ENCODE measurements at places on chromosomes 13 and 19.

DNA sequence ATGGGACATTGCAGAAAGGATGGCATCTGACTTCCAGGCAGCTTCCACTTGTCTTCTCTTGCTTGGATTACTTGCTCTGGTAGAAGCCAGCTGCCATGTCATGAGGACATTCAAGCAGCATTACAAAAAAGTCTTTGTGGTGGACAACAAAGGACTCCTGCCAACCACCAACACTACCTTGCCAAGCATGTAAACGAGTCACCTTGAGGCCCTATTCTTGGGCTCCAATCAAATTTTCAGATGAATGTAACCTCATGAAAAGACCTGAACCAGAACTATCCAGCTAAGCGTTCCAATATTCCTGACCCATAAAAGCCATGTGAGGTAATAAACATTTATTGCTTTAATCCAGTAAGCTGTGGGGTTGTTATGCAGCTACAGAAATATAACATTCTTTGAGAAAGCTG, 12.5 kb downstream of the PROSER1 start:
- DNase-seq: no peak

- no peak for DNase-seq
Measured at GRCh38 chr19:4144666-4145249, 8.7 kb upstream of the CREB3L3 start.

- DNase-seq: no peak
Measured at GRCh38 chr19:6108721-6109633, 1.3 kb downstream of the RFX2 start.

GRCh38 chr19:12880551-12881171, 588 bp downstream of the DNASE2 start:
- DNase-seq: no peak

DNA sequence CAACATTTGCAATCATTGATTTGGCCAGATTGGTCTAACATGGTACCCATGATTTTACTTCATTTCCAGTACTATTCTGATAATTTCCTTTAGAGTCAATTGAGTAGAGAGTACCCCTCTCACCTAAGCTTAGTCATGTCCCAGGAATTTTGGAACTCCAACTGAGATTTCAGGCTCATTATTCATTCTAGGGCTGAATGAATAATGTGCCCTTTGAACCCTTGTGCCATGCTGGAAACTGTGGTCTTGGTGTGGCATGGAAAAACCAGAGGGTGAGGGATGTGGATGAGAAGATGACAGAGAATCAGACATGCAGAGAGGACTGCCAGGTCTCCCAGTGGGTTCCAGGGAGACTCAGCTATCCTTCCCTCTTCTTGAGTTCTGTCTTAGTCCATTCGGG, 30.2 kb downstream of the ITM2B start:
- DNase-seq: no peak

- no peak for DNase-seq
Measured at GRCh38 chr19:48325265-48325910, at the start of gene EMP3. Gene EMP3 (plus strand): TSS chr19:48325552. CDS start chr19:48326845, 1,293 bp downstream.

GRCh38 chr13:98484289-98485219, 92.4 kb downstream of the STK24 start:
- no peak for DNase-seq

- DNase-seq: no peak
Measured at GRCh38 chr13:27797228-27797624, 4.9 kb downstream of the GSX1 start.

- DNase-seq: no peak
Measured at GRCh38 chr13:26685606-26686005, 75.0 kb downstream of the GPR12 start.

DNA sequence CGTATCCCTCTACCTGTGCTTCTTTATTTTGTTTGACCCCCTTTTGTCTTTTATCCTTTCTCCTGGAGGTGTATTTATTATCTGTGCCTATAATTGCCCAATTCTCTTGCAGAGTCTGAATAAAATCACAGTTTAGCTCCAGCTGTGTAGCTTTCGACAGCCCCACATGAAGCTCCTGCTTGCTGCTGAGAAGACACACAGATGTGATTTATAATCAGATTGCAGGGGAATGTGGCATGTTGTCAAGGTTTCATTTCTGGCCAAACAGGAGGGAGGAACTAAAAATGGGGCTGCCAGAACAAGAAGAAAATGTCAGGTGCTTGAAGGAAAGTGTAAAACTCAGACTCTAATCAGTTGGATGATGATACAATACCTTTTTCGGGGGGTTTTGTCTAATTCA, 22.7 kb downstream of the CCNA1 start:
- no peak for DNase-seq

GRCh38 chr19:33472226-33472625, 49.4 kb downstream of the PEPD start:
- DNase-seq: no peak

GRCh38 chr19:1566392-1567115, 1.6 kb downstream of the MEX3D start:
- DNase-seq: no peak

DNA sequence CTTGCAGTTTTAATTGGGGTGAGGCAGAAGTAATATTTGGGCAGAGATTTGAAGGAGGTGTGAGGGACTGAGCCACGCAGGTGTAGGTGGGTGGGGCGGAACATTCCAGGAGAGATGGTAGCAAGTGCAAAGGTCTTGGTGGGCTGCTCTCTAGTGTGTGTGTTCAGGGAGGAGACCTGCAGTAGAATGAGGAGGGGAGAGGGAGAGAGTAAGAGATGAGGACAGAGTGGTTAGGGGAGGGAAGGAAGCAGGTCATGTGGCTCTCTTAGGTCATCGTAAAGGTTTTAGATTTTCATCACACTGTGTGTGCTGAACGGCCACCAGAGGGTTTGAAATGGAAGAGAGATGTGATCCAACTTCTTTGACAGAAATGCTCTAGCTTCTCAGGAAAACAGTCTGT, 33.5 kb downstream of the WASF3 start:
- DNase-seq: no peak

- DNase-seq: no peak
Measured at GRCh38 chr13:105918842-105919741, 616.4 kb downstream of the EFNB2 start.

GRCh38 chr19:21835429-21835809, 563 bp downstream of the ZNF43 start:
- DNase-seq: no peak

- no peak for DNase-seq
Measured at GRCh38 chr13:87538366-87539052, 132.7 kb upstream of the SLITRK5 start.

GRCh38 chr19:3642987-3643673, 16.5 kb upstream of the CACTIN start:
- no peak for DNase-seq

DNA sequence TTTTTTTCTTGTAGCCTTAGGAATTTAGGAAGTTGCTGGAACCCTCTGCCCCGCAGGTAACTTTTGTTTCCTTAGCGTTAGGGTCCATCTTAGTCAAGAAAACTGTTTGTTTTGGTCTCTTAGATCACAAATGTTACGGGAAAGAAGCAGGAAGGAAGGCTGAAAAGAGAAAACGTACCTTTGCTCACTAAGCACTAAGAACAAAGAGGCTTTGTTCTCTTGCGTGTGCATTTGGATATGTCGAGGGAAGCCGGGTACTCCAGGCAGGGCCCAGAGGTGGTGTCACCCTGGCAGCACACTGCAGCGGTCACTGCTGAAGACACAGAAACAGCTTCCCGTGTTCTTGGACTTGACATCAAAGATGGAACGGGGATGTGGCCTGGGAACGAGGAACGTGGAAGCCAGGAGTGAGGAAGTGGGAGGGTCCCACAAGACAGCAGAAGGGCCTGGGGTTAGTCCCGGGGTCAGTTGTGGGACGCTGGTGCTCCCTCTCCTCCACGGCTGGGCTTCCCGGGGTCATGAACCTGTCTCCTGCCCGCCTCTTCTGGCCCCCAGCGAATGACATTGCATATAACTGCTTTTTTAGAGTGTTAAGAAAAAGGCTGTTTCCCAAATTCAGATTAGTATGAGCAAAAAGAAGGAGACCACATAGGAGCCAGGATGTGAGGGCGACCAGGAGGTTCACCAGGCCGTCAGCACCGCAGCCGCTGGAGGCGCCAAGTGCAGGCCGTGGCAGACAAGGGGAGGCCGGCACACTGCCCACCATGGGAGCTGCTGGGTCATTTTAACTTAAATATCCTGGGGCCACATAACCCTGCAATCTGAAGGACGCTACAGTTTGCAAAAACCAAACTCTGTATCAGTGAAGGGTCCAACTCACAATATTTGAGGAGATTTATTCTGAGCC, 31.6 kb downstream of the ATP11A start:
- no peak for DNase-seq

GRCh38 chr13:37230346-37230745, 124.9 kb upstream of the CSNK1A1L start:
- DNase-seq: no peak

DNA sequence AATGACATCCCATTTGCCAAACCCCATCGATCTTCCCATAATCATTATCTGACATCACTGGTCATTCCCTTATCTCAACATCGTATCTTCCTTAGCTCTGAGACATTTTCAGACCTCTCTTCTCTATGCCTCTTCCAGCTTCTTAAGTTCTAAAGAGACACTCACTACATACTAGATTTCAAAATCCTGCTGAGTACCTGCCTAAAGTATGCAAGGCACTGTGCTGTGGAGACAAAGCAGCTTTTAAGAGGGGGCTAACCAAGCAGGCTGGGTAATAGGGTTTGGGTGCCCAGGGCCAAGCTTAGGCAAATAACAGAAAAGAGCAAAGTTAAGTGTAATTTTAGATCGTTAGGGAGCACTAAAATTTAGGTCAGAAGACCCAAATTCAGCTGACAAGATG, 3.4 kb upstream of the POMP start:
- DNase-seq: no peak

GRCh38 chr19:44476559-44477408, 23.5 kb downstream of the ZNF180 start:
- no peak for DNase-seq

DNA sequence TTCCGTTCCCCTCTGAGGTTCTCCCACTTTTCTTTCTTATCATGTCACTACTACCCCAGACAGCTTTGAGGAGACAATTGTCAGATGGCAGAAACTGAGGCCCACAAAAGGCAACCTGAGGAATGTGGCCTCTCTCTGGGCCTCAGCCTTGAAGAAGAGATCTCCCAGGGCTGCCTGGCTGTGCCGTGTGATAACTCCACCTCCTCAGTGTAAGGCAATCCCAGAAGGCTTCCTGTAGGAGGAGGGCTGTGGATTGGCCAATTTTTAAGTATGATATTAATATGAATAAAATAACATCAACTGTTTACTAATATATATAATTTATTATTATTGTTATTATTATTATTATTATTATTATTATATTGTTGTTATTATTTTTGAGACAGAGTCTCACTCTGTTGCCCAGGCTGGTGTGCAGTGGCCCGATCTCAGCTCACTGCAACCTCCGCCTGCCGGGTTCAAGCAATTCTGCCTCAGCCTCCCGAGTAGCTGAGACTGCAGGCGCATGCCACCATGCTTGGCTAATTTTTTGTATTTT, 4.5 kb upstream of the DUS3L start:
- DNase-seq: no peak

GRCh38 chr13:113764793-113765563, 6.0 kb downstream of the TMEM255B start:
- DNase-seq: no peak

DNA sequence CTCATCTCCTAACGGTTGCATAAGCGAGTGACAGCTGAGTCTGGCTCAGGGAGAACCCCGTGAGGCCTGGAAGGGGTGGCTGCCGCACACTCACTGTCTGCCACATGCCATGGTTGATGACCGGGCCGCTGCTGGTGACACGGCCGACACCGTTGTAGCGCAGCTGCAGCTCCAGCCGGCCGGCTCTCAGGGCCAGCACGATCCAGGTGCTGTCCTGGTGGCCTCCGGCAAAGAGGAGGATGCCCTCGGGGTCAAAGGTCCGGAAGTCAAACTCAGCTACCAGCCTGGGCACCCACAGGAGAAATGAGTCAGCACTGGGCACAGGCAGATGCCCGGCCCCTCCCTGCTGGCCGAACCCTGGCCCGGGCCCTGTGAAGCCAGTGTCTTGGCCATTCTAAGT, 31.7 kb downstream of the GAS6 start:
- DNase-seq: no peak

DNA sequence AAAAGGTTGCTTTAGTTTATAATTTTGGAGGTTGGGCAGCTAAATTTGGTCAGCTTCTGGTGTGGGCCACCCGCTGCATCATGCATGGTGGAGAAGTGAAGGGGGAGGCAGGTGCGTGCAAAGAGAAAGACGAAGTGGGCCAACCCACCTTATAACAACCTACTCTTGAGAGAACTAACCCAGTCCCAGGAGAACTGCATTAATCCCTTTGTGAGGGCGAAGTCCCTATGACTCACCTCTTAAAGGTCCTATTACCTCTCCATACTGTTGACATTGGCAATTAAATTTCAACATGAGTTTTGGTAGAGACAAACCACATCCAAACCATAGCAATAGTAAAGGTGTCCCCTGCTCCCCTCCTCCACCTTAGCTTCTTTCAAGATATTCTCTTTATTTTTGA, 7.7 kb upstream of the FGF9 start:
- DNase-seq: no peak

- DNase-seq: no peak
Measured at GRCh38 chr13:29886446-29886845, 36.0 kb upstream of the UBL3 start.

GRCh38 chr19:23799321-23799720, 40.6 kb upstream of the ZNF681 start:
- DNase-seq: no peak

GRCh38 chr13:111275995-111276618, 44.3 kb upstream of the TEX29 start:
- no peak for DNase-seq

- no peak for DNase-seq
Measured at GRCh38 chr13:56953965-56954364, 186.8 kb upstream of the PRR20A start.

GRCh38 chr19:41500443-41500842, 57.5 kb downstream of the ERICH4 start:
- no peak for DNase-seq

DNA sequence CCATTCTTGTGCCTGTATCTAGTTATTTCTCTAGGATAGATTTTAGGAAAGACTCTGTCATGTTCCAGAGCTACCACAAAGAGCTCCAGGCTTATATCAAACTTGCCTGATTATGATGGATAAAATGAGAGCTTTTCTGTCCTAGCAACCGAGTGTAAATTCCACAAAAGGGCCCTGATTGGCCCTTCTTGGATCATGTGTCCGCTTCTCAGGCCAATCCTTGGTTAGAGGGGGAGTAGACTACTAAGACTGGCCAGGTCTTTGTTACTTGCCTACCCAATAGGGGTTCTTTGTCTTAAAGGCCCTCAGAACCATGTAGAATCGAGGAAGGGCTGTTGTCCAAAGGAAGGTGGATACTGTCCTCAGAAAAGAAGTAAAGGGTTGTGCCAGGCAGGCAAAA, 2.4 kb downstream of the DHX34 start:
- DNase-seq: no peak
